Neural crest cell (in vitro differentiated cells): ENCODE measurements at places on chromosomes 2 and 18.

- no peak overlapping the region for H3K4me3 ChIP-seq
- H3K36me3 ChIP-seq = peaks cover 9% of the 10 kb centered on the region
- no peak overlapping the region for H3K27ac ChIP-seq
- DNase-seq = no peak
Observed at GRCh38 chr2:182006595-182007341, 21.1 kb downstream of the PPP1R1C start.

DNA sequence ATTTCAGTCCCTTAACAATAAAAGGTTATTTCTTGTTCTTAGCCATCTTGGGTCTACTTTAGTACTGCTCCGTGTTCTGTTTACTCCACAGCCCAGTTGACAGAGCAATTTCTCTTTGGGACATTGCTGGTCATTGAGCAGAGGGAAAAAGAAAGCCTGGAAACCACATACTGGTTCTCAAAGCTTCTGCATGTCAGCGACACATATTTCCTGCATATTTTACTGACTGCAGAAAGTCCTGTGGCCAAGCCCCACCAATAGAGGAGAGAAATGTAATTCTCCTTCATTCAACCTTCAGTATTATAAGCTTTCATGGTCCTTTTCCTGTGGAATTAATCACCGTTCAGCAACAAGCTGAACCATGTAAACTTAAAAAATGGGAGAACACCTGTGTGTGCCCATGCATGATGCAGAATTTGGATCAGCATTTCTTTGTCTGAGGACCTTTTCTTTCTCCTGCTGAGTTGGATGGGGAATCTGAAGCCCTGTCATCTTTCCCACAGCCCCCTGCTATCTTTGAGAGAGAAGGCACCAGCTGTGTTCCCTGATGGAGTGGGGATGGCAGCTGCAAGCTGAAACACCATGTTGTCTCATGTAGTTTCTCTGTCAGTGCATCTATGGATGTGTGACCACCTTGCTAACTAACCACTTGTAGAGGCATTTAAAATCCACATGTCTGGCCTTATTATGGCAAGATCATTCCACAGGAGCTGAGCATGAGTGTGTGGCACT, 431.6 kb downstream of the MEIS1 start:
- H3K27ac ChIP-seq = no peak overlapping the region
- peaks cover 2% of the 10 kb centered on the region for H3K27me3 ChIP-seq
- H3K4me3 ChIP-seq = no peak overlapping the region
- peaks cover 15% of the 10 kb centered on the region for H3K4me1 ChIP-seq

DNA sequence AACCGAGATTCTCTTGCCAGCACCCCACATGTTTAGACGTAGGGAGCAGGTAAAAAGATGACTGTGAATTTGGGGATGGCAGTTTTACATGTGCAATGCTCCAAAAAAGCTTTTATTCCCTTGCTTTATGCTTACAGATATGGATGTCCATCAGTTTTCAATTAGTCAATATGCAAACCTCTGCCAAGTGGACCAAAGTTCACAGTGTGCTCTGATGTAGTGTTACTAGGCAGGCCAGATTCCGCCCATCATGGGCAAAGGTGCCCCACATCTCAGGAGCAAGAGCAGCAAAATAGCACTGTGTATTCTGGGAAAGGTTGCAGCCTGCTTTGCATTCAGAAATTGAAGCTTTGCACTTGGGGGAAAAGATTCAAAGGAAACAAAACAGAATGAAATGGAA, 329.7 kb upstream of the ZEB2 start:
- no peak overlapping the region for H3K27ac ChIP-seq
- peaks cover 4% of the 10 kb centered on the region for H3K36me3 ChIP-seq
- peaks cover 12% of the 10 kb centered on the region for H3K4me1 ChIP-seq
- H3K27me3 ChIP-seq = no peaks in the 10 kb centered on the region
- DNase-seq = no peak

DNA sequence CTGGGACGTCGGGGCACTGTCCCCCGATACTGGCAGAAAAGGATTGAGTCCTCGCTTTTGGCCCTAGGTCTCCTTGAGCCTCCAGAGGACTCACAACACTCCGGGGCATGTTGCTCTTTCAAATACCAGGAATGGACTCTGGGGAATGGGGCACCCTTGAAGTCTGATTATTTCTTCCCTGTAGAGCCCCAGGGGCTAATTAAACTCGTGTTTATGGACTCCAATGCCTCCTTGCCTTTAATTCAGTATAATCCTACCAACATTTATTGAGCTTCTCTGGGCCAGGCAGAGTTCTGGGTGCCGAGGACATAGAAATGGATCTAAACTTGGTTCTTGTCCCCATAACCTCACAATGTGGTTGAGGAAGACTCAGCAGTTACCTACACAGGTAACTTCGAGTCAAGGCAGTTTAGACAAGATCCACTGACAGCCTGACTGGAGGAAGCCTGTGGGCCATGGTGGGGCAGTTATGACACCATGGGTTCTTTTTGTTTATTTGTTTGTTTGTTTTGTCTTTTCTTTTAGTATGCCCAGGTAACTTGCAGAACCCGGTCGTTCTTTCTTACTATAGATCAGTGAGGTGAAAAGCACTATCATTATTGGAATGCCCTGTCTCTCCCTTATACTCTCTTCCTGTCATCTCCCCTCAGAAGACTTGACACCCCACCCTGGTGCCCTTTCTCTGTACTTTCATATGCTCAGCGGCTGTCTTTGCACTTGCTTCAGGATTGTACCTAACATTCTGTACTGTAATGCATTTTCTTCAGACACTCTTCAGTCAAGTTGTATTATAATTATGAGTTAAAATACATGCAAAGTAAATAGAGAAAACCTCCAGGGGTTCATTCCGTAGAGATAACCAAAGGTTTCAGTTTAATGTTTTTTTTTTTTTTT, 3.2 kb downstream of the CFLAR start:
- H3K36me3 ChIP-seq = no peaks in the 10 kb centered on the region
- peaks cover 20% of the 10 kb centered on the region for H3K4me1 ChIP-seq

DNA sequence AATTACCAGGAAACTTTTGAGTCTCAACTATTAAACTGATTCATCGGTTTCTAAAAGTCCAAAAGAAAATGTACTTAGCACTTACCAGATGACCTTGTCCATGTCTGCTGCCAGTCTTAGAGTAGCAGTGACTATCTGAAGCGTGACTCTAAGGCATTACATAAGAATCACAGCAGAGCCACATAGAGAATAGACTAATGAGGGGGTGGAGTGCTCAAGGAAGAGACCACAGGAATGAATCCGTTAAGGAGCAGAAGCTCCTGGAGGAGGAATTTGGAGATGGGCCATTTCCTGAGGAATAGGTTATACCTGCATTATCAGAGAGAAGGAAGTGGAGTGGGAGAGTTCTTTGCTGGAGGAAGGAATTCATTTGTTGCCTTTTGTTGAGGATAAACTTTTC, 116.0 kb downstream of the MAP3K20 start:
- no peak overlapping the region for H3K4me3 ChIP-seq
- no peak for DNase-seq
- peaks cover 2% of the 10 kb centered on the region for H3K36me3 ChIP-seq
- peaks cover 13% of the 10 kb centered on the region for H3K4me1 ChIP-seq

DNA sequence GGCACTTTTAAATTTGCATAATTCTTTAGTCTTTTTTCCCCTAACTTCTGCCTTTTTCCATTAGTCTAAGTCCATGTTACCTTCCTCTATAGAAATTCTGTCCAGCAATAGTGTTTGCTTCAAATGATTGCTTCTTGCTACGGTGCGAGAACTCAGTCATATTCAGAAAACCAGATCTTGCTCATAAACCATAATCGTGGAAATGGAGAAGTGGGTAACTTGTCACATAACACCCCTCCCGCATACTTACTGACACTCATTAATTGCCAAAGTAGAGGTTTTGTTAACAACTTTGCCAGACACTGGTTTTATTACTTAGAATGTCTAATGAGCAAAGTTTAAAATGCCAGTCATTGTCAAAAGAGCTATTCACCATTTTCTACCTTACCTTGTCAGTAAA, 94.3 kb upstream of the TWSG1 start:
- peaks cover 19% of the 10 kb centered on the region for H3K36me3 ChIP-seq
- H3K4me3 ChIP-seq = no peak overlapping the region
- H3K27me3 ChIP-seq = no peaks in the 10 kb centered on the region

DNA sequence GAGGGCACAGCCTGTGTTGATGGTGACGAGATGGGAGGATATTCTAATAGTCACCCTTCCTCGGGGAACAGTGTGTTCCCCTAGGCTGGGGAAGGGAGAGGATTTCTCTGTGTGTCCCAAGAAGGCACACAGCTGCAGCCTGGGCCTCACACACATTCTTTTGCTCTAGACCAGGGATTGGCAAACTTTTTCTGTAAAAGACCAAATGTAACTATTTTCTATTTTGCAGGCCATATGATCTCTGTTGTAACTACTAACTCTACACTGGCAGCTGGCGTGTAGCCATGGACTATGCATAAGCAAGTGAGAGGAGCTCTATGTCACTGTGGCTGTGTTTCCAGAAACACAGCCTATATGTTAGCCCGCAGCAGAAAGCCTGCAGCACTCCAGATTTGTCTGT, 65.8 kb downstream of the ARHGAP28 start:
- H3K4me1 ChIP-seq = peaks cover 4% of the 10 kb centered on the region
- H3K4me3 ChIP-seq = no peak overlapping the region
- no peaks in the 10 kb centered on the region for H3K27me3 ChIP-seq
- peaks cover 8% of the 10 kb centered on the region for H3K36me3 ChIP-seq
- no peak for DNase-seq

DNA sequence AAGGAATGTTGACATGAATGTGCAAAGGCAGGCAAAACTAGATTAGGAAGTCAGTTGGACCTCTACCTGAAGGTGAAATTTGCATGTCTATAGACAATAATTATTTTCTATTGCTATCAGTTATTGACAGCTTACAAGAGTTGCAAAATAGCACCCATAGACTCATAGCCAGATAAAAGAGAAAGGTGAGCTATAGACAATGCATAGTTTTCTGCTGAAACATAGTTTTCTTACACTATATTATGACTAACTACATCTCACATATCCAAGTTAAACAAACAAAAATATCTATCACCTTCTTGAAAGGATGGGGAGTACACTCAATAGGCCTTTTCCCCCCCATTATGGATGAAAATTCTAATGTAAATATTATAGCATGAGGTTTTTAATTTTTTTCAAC, 305.0 kb downstream of the PTH2R start:
- H3K36me3 ChIP-seq = no peaks in the 10 kb centered on the region
- no peaks in the 10 kb centered on the region for H3K4me1 ChIP-seq
- no peak for DNase-seq
- H3K4me3 ChIP-seq = no peak overlapping the region

GRCh38 chr18:68757126-68757525, 40.8 kb upstream of the CCDC102B start:
- H3K4me3 ChIP-seq = no peak overlapping the region
- peaks cover 7% of the 10 kb centered on the region for H3K36me3 ChIP-seq
- H3K27me3 ChIP-seq = no peaks in the 10 kb centered on the region
- no peaks in the 10 kb centered on the region for H3K4me1 ChIP-seq
- no peak overlapping the region for H3K27ac ChIP-seq
- no peak for DNase-seq

DNA sequence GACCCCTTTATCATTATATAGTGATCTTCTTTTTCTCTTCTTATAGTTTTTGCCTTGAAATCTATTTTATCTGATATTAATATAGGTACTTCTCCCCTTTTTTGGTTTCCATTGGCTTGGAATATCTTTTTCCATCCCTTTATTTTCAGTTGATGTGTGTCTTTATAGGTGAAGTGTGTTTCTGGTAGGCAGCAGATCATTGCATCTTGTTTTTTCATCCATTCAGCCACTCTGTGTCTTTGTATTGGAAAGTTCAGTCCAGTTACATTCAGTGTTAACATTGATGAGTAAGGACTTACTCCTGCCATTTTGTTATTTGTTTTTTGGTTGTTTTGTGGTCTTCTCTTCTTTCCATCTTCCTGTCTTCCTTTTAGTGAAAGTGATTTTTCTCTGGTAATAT, 133.4 kb downstream of the DIS3L2 start:
- H3K4me3 ChIP-seq = no peak overlapping the region
- DNase-seq = no peak
- H3K27me3 ChIP-seq = no peaks in the 10 kb centered on the region
- peaks cover 11% of the 10 kb centered on the region for H3K4me1 ChIP-seq
- H3K27ac ChIP-seq = no peak overlapping the region
- peaks cover 63% of the 10 kb centered on the region for H3K36me3 ChIP-seq

- no peak overlapping the region for H3K4me3 ChIP-seq
- H3K36me3 ChIP-seq = no peaks in the 10 kb centered on the region
- peaks cover 6% of the 10 kb centered on the region for H3K27me3 ChIP-seq
- H3K4me1 ChIP-seq = peaks cover 7% of the 10 kb centered on the region
Observed at GRCh38 chr2:177724398-177725287, 332.1 kb downstream of the AGPS start.

GRCh38 chr2:128665113-128665512, 346.4 kb upstream of the HS6ST1 start:
- peaks cover 12% of the 10 kb centered on the region for H3K4me1 ChIP-seq
- no peaks in the 10 kb centered on the region for H3K36me3 ChIP-seq
- no peak overlapping the region for H3K27ac ChIP-seq
- peaks cover 2% of the 10 kb centered on the region for H3K27me3 ChIP-seq
- no peak for DNase-seq

DNA sequence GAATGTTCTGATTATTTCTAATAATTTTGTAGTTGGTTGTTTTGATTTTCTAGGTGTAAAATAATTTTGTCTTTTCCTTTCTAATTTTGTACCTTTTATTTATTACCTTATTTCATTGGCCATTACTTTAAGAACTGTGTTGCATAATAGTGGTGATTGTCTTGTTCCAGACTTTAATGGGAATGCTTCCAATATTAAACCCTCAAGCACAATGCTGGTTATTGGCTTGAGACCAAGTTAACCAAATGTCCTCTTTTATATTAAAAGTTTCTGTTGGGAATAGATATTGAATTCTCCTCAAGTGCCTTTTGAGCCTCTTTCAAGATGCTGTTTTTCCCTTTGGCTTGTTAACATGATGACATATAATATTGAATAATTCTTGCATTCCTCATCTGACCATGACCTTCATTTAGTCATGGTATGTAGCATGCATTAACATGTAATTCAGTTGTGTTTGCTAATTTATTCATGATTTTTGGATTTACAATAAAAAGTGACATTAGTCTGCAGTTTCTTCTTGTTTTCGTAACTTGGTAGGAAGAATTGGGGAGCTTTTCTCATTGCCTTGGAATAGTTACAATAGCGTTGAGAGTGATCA, 141.7 kb downstream of the DIS3L2 start:
- DNase-seq = no peak
- no peaks in the 10 kb centered on the region for H3K27me3 ChIP-seq
- no peak overlapping the region for H3K4me3 ChIP-seq
- no peak overlapping the region for H3K27ac ChIP-seq

DNA sequence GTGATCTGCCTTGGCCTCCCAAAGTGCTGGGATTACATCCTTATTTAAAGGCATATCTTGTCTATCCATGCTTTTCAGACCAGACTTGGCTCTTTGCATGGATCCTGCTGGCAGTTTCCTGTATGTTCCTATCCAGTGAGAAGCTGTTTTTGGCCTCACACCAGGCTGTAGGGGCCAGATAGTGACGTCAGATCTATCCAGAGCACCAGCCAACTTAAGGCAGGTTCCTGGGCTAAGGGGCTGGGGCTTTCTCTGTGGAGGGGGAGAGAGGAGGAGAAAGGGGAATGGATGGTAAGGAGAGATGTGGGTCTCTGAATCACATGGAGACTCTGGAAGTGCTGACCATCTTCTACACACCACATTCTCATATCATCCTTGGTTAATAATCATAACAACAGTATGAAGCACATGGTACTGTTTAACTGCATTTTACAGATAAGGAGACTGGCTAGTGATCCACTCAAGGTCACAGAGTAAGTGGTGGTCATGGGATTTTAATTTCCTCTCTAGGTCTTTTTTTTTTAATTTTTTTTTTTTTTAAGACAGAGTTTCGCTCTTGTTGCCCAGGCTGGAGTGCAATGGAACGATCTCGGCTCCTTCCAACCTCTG, 2.0 kb upstream of the FAM117B start:
- no peak overlapping the region for H3K27ac ChIP-seq
- no peak for DNase-seq
- no peaks in the 10 kb centered on the region for H3K36me3 ChIP-seq
- no peaks in the 10 kb centered on the region for H3K27me3 ChIP-seq

- H3K36me3 ChIP-seq = peaks cover 8% of the 10 kb centered on the region
- H3K4me1 ChIP-seq = no peaks in the 10 kb centered on the region
- H3K4me3 ChIP-seq = no peak overlapping the region
- no peaks in the 10 kb centered on the region for H3K27me3 ChIP-seq
Observed at GRCh38 chr2:112096098-112096497, 41.0 kb downstream of the TMEM87B start.
